ENCODE measurements at places on chromosomes 7 and 10. TPM values are rescaled to one million over a fixed set of nuclear protein-coding genes. Genes with fewer than 3 reads are reported as not detected.

Gene MICALL2
- 8.1 TPM for total RNA-seq

Gene PODXL
- total RNA-seq = 11.4 TPM

Gene FAM13C
- not detected for total RNA-seq

Gene TAS2R41
- total RNA-seq = not detected

Gene TMEM130
- total RNA-seq = 0.65 TPM

Gene TACC2
- total RNA-seq = 23.9 TPM

Gene ARMH3
- 9.5 TPM for total RNA-seq

Gene MUC3A
- total RNA-seq = not detected

Gene GSTO2
- total RNA-seq = 9.5 TPM

Gene ADARB2
- under 0.01 TPM for total RNA-seq

Gene CBX3
- 151 TPM for total RNA-seq

Gene PLXDC2
- 0.86 TPM for total RNA-seq

Gene RARRES2
- total RNA-seq = 6.1 TPM

Gene INPP5F
- 12.4 TPM for total RNA-seq

Gene GIMAP6
- total RNA-seq = not detected

Gene WDR86
- 0.07 TPM for total RNA-seq

Gene AGBL3
- 1.7 TPM for total RNA-seq

Gene BTBD16
- 0.51 TPM for total RNA-seq

Gene TMEM184A
- 2.2 TPM for total RNA-seq

Gene TMEM236
- 0.07 TPM for total RNA-seq

Gene AHR
- 53.6 TPM for total RNA-seq

Gene NXPH1
- not detected for total RNA-seq

Gene LBX1
- total RNA-seq = not detected

Gene SORBS1
- 8.5 TPM for total RNA-seq

Gene HTR5A
- total RNA-seq = not detected

Gene TMEM196
- total RNA-seq = not detected

Gene GPER1
- total RNA-seq = 0.81 TPM

Gene HABP2
- total RNA-seq = not detected

Gene PRTFDC1
- 25.7 TPM for total RNA-seq

Gene GPRIN2
- 9.1 TPM for total RNA-seq

Gene ADCYAP1R1
- total RNA-seq = not detected

Gene FFAR4
- total RNA-seq = not detected

Data from epithelial cell of proximal tubule (primary cell).